ENCODE measurements at places on chromosomes 13 and 19.

DNA sequence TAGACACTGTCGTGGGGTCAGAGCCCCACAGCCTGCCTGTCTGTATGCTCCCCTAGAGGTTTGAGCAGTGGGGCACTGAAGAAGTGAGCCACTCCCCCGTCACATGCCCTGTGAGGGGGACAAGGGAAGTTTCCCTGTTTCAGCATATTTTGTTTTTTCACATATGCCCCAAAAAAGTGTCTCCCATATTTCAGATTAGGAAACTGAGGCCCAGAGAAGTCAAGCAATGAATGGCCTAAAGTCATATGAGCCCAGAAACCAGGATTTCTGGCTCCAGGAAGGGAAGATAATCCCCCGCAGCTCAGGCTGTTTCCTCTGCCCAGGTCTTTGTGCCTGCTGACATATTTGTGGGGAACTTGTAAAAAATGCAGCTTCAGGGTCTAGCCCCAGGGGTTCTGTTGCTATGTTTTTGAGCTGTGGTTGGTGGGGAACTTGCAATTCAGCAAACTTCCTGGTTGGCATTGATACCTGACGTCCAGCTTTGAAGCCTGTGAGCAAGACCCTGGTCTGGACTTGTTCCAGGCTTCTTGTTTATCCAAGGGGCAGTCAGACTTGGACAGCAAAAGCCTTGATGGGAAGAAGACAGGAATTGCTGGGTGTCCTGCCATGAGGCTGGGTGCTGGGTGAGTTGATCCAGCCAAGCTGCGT is 9.5 kb downstream of the RASL11A start:
- no peak for DNase-seq

GRCh38 chr13:100460266-100460665 is 128.3 kb downstream of the GGACT start:
- no peak for DNase-seq

DNA sequence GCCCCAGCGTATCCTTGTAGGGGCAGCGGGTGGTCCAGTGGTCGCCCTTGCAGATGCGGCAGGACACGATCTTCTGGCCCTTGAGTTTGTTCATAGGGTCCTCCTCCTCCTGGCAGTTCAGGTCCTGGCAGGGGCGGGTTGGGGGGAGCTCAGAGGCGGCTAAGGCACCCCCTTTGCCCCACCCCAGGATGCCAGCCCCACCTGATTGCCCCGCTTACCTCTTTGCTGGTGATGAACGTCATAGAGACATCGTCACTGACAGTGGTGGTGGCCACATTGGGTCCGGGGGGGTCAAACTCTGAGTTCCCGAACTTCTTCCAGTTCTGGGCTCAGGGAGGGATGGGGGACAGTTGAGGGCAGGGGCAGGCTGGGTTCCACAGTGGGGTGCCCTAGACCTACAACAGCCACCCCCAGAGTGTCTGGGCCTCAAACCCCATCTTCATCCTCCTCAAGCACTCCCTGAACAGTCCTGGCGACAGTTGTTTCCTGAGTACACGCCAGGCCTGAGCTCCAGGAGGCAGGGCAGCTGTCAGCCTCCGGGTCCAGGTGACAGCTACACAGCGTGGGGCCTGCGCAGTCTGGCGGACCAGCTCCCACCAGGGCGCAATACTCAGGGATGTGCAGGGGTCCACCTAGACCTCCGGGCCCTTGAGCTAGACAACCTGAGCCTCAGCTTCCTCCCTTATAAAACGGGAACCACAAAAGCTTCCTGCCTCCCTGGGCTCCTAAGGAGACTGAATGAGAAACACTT is 2.7 kb downstream of the EIF3G start:
- no peak for DNase-seq

GRCh38 chr19:28543244-28543776 is 669.6 kb downstream of the UQCRFS1 start:
- no peak for DNase-seq

DNA sequence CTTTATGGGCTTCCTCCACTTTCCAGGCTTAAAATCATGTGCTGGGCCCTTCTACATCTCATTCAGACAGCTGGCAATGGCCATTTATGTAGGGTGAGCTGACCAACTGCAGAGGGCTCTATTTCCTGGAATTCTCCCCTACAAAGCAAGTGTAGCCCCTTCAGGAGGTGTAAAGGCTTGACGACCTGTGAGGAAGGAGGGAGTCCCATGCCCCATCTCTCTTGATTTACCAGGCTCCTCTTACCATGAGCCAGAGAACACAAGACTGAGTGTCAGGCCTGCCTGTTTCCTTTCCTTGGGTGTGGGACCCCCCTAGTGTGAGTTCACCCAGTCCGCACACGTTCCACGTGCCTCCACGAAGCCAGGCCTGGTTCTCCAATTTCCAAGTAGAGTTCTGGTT is 16.6 kb downstream of the ZNF536 start:
- no peak for DNase-seq

GRCh38 chr13:97109256-97109655 is 112.9 kb upstream of the MBNL2 start:
- no peak for DNase-seq

DNA sequence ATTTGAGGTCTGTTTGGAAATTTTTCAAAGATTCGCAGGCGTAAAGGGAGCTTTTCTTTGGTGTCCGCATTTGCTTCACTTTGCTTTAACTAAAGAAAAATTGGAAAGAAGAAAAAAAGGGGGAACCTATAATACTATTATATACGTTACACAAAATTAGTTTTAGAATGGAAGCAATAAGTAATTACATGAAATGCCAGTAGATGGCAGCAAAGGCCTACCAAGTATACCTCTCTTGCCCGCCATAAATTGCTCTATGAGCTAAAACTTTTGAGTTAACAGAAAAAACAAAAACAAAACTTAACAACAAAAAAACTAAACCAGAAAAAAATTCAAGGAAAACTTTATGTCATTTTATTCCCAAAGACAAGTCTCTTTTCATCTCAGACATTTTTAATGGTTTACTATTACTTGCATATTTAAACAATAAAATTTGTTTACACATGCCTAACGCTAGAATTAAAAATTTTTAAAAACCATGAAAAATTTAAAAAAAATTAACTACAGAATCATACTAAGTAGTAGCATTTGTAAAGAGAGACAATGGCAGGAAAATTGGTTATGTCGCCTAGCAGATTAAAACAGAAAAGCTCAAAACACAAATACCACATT is 271.4 kb downstream of the NALCN start:
- no peak for DNase-seq

DNA sequence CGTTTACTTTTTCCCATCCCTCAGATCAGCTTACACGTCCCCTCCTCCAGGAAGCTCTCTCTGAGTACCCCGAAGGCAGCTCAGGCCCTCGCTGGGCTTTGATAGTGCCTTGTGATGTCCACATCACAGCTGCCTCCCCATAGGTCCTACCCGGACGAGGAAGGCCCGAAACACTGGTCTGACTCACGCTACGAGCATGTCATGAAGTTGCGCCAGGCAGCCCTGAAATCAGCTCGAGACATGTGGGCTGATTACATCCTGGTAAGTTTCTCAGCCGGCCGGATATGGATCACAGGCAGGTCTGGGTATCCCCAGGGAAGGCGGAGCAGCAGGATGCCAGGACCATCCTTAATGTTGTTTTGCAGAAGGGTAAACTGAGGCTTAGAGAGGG is 4.8 kb downstream of the COLGALT1 start:
- no peak for DNase-seq

DNA sequence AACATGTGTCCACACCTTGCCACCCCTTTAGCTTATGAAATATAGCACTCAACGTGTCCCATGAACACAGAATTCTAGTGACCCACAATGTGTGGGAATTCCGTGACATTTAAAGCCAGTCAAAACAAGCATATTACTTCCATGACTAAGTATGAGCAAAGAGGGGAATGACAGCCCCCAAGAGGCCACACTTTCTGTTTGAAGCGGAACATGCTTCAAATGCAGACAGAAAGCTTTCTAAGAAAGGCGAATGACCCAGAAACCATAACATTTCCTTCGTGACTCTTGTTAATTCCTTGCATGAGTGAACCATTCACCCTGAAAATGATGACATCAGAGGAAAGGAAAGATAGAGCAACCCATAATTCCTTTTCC is 122.0 kb upstream of the FNDC3A start:
- no peak for DNase-seq

- DNase-seq: no peak
These were observed 13.7 kb downstream of the F2RL3 start for GRCh38 chr19:16902545-16902944.

DNA sequence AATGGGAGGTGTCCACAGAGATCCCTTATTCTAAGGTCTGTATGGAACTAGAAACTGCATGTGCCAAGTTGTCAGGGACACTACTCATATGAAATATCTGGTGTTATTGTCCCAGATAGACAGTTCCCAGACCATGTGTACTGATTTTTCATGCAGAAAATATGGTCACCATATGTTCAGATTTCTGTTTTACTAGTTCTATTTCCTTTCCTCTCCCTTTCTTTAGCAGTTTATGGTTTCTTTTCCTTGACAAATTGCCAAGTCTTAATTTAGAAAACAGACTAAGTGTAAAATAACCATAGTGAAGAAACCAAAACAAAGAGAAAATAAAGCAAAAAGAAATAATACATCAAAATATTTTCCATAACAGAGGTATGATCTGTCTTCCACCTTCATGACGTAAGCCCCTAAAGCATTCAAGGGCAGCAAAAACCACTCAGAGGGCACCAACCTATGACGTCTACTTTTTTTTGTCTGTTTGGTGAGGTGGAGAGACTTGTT is 248.5 kb downstream of the KCTD12 start:
- no peak for DNase-seq

- no peak for DNase-seq
These were observed 95.1 kb downstream of the ABCC4 start for GRCh38 chr13:95206116-95206515.
